ENCODE measurements at places on chromosomes 13 and 19. TPM values are rescaled to one million over a fixed set of nuclear protein-coding genes. Genes with fewer than 3 reads are reported as not detected.

DNA sequence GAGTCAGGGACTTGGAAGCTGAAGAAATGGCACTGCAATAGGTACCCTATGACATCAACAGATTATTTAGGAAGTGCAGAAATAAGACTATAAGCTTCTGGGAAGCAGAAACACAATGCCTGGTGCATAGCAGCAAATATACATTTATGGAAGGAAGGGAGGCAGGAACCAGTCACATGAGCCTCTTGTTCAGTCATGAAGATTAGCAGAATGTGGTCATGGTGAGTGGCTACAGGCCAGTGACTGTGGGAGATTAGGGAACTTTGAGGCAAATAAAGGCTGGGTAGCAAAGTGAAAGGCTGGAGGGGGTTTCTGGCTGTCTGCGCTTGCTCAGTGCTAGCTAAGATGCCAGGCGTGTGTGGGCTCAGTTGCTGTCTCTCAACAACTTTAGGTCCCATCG, 96.3 kb downstream of the EPSTI1 start:
- no peak overlapping the region for H3K27ac ChIP-seq
- H3K36me3 ChIP-seq, result no peaks in the 10 kb centered on the region
- no peak for DNase-seq
- peaks cover 2% of the 10 kb centered on the region for H3K4me1 ChIP-seq

GRCh38 chr13:21458451-21458812, 671 bp downstream of the ZDHHC20 start:
- peak; percentile 47 for DNase-seq
- peak overlapping the region; percentile 84 for H3K27ac ChIP-seq
- H3K4me3 ChIP-seq, result peak overlapping the region; percentile 98

Gene NMRK2
- 0.26 TPM for total RNA-seq

DNA sequence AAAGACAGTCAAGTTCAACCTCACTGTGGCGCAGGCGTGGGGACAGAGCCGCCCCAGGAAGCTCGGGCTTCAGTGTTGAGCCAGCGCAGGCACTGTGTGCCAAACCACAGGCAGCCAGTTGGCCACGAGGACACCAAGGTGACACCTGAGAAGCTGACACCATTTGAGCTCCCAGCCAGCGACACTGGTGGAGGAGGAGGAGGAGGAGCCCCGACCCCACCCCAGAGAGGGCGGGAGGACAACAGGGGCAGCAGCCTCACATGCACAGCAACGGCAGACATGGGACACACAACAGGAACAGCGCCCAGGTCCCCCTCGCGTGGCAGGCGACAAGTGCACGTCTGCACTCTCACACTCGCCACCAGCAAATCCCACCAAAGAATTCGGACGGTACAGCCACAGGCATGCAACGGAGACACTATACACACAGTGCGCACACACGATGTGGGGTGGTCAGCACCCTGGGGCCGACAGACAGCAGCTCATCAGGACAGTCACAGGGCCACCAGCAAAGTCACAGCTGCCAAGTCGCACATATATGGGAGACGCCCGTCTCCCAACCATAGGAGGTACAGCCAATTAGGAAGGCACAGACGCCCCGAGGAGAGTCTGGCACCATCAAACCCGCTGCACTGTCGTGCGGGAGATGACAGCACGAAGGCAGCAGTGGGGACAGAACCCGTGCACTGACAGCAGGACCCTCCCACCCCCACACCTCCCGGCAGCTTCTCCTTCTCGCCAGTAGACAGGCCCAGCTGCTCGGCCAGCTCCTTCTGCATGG, 3.4 kb downstream of the EIF3G start:
- H3K36me3 ChIP-seq, result no peaks in the 10 kb centered on the region
- DNase-seq, result no peak
- H3K27ac ChIP-seq, result no peak overlapping the region
- peaks cover 5% of the 10 kb centered on the region for H3K4me1 ChIP-seq
- no peaks in the 10 kb centered on the region for H3K27me3 ChIP-seq

Gene PDS5B
- 55.5 TPM for total RNA-seq

DNA sequence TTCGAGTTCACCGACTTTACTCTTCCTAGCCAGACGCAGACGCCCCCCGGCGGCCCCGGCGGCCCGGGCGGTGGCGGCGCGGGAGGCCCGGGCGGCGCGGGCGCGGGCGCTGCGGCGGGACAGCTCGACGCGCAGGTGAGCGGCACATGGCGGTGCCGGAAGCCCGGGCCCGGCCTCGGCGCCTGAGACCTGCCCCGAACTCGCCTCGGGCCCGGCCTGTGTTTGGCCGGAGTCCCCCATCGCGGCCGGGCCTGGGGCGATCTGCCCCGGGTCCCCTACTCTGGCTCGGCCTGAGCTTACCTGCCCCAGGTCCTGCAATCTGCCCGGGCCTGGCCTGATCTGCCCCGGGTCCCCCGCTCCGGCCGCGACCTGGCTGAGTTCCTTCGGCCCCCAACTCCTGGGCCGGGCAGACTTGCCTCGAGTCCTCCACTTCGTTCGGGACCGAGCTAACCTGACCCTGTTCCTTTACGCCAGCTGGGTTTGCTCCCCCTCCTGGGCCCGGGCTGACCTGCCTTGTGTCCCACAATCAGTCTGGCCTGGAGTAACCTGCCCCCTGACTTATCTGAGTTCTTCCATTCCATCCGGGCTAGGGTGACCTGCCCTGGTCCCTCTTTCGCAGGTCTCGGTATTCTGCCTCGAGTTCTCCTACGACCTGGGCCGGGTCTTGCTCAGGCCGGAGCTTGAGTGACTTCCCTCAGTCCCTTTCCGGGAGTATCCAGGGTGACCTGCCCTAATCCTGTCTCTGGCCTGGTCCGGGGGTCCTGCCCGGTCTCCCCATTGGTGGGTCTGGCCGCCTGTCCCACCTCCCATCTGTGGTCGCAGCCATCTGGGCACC, 764 bp downstream of the UPF1 start:
- DNase-seq, result peak; percentile 33
- H3K27me3 ChIP-seq, result no peaks in the 10 kb centered on the region
- peak overlapping the region; percentile 75 for H3K27ac ChIP-seq
- H3K4me3 ChIP-seq, result peak overlapping the region; percentile 78
- H3K4me1 ChIP-seq, result peaks cover 15% of the 10 kb centered on the region

DNA sequence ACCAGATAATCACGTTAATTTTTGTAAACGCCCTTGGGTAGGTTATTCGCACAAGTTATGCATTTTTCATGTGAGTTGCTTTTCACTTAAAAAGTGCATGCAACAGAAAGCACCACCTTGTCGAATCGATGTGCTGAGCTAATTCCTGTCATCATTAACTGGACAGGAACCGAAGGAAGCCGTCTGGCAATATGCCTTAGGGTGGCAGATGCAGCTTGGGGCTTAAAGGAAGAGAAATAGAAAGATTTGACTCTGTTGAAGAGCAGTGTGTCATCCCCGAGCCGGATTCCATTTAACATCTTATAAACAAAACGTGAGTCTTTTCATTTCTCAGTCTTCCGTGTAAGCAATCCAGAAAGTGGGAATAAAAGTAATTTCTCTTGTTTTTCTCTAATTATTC, 70.0 kb downstream of the ATP11A start:
- DNase-seq, result no peak
- H3K27me3 ChIP-seq, result no peaks in the 10 kb centered on the region
- H3K4me3 ChIP-seq, result no peak overlapping the region
- no peaks in the 10 kb centered on the region for H3K4me1 ChIP-seq
- H3K36me3 ChIP-seq, result no peaks in the 10 kb centered on the region

DNA sequence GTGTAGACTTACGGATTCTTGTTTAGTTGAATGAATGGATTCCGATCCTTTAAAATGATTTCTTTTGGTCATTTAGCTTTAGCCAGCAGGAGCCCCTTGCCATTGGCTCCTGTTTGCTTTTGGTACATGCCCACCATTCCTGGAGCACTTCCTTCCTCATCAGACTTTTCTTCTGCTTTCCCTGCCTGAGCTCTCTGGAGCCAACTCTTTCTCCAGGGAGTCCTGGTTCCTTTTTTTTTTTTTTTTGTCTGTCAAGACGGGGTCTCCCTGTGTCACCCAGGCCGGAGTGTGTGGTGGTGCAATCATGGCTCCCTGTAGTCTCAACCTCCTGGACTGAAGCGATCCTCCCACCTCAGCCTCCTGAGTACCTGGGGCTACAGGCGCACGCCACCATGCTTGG, 37.8 kb downstream of the SMARCA4 start:
- no peaks in the 10 kb centered on the region for H3K27me3 ChIP-seq
- H3K27ac ChIP-seq, result no peak overlapping the region
- no peak for DNase-seq
- no peaks in the 10 kb centered on the region for H3K36me3 ChIP-seq
- H3K4me1 ChIP-seq, result no peaks in the 10 kb centered on the region

DNA sequence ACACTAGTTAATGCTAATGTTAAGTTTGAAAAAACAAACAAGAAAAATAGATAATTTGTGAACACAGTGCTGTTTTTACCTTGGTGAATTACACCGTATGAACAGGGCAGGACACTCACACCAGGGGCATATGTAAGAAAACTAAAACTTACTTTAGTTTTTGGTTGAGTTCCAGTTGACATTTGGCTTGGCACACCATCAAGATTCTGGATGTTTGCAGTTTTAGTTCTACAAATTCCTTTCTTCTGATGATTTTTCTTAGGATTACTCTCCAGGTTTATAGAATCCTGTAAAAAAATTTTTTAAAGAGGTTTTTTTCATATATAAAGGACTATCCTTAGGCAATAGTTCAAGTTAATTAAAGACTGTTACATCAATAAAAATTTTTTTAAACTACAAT, 238.5 kb upstream of the STARD13 start:
- H3K27ac ChIP-seq, result no peak overlapping the region
- H3K4me3 ChIP-seq, result no peak overlapping the region
- no peaks in the 10 kb centered on the region for H3K4me1 ChIP-seq
- H3K36me3 ChIP-seq, result no peaks in the 10 kb centered on the region

- DNase-seq, result no peak
- H3K27ac ChIP-seq, result no peak overlapping the region
- no peaks in the 10 kb centered on the region for H3K27me3 ChIP-seq
Measured at GRCh38 chr13:25384758-25385410, 13.1 kb downstream of the ATP8A2 start.

GRCh38 chr19:35741203-35741515, 1.1 kb downstream of the IGFLR1 start:
- DNase-seq, result no peak
- H3K36me3 ChIP-seq, result no peaks in the 10 kb centered on the region
- peak overlapping the region; percentile 58 for H3K4me3 ChIP-seq
